ENCODE measurements at places on chromosomes 5 and 9. TPM values are rescaled to one million over a fixed set of nuclear protein-coding genes. Genes with fewer than 3 reads are reported as not detected.

C1QTNF2 gene
- not detected for total RNA-seq

BTNL9 gene
- not detected for total RNA-seq

NELFB gene
- total RNA-seq = 20.7 TPM

- no peak overlapping the region for H3K4me3 ChIP-seq
- H3K27ac ChIP-seq = no peak overlapping the region
- no peaks in the 10 kb centered on the region for H3K4me1 ChIP-seq
- no peaks in the 10 kb centered on the region for H3K36me3 ChIP-seq
Observed at GRCh38 chr5:166123717-166124116, 2167.7 kb upstream of the WWC1 start.

DNA sequence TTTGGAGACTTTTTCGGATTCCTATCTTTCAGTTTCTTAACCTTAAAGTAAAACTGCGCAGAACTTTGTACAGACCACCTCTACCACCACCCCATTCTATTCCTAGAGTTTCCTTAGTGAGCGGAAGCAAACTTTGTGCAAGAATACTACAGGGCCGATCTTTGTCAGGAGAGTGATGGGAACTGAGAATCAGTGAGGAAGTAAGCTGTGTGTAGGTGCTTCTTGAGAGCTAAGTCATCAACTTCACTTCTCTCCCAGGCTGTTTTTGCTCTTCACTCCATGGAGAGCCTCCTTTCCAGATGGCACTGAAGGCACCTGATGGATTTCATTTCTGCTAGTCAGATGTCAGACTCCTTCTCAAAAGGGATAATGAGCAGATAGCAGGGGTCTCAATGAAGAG lies 127.3 kb downstream of the SPATA31D1 start:
- H3K4me3 ChIP-seq = no peak overlapping the region
- H3K27me3 ChIP-seq = no peaks in the 10 kb centered on the region
- H3K36me3 ChIP-seq = no peaks in the 10 kb centered on the region
- no peak for DNase-seq

- no peaks in the 10 kb centered on the region for H3K27me3 ChIP-seq
- no peaks in the 10 kb centered on the region for H3K4me1 ChIP-seq
- DNase-seq = no peak
- no peaks in the 10 kb centered on the region for H3K36me3 ChIP-seq
Observed at GRCh38 chr5:172255444-172255843, 28.1 kb downstream of the UBTD2 start.

DNA sequence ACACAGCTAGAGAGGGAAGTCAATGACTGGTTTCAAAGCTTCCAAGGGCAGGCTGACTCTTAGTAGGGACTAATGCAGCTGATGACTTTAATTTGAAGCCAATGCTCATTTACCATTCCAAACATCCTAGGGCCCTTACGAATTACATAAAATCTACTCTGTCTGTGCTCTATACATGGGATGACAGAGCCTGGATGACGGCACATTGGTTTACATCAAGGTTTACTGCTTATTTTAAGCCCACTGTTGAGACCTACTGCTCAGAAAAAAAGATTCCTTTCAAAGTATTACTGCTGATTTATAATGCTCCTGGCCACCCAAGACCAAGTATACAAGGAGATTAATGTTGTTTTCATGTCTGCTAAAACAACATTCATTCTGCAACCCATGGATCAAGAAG lies 74.1 kb downstream of the DAP start:
- no peaks in the 10 kb centered on the region for H3K27me3 ChIP-seq
- no peak for DNase-seq
- H3K36me3 ChIP-seq = peaks cover 24% of the 10 kb centered on the region
- H3K27ac ChIP-seq = no peak overlapping the region

DNA sequence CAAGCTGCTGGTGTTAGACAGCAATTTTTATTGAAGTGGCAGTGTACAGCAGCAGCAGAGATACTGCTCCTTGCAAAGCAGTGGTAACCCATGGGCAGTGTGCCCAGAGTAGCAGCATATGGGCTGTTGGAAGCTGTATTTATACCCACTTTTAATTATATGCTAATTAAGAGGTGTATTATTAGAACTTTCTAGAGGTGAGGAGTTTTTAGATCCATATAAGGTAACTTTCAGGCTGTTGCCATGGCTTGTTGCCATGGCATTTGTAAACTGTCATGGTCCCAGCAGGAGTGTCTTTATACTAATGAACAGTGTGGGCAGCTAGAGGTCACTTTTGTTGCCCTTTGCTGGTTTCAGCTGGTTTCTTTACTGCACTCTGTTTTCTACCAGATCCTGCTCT lies 3.7 kb upstream of the PJA2 start:
- no peak overlapping the region for H3K27ac ChIP-seq
- H3K36me3 ChIP-seq = no peaks in the 10 kb centered on the region
- no peak for DNase-seq
- H3K4me1 ChIP-seq = peaks cover 10% of the 10 kb centered on the region
- H3K27me3 ChIP-seq = no peaks in the 10 kb centered on the region
- H3K4me3 ChIP-seq = no peak overlapping the region

DNA sequence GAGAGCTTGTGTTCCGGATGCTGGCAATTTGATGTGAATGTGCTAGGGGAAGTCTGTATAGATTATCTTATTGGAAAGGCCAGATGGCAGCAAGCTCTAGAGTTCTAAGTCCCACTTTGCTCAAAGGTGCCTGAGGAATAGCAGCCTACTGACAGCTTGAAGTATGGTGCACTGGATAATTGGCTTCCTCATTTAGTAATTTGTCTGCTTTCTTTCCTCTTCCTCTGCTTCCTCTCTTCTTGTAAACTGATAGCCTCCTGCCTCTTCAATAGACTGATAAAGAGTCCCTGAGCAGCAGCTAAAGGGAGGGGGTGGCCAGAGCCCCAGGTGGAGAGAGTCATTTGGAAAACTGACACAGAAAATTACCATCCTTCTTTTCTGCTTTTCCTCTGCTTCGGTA lies 177.3 kb downstream of the FGF1 start:
- no peak overlapping the region for H3K4me3 ChIP-seq
- H3K27me3 ChIP-seq = no peaks in the 10 kb centered on the region
- no peak overlapping the region for H3K27ac ChIP-seq
- no peaks in the 10 kb centered on the region for H3K36me3 ChIP-seq
- no peaks in the 10 kb centered on the region for H3K4me1 ChIP-seq
